AG08396 (cell line): ENCODE measurements at places on chromosomes 6 and 20.

DNA sequence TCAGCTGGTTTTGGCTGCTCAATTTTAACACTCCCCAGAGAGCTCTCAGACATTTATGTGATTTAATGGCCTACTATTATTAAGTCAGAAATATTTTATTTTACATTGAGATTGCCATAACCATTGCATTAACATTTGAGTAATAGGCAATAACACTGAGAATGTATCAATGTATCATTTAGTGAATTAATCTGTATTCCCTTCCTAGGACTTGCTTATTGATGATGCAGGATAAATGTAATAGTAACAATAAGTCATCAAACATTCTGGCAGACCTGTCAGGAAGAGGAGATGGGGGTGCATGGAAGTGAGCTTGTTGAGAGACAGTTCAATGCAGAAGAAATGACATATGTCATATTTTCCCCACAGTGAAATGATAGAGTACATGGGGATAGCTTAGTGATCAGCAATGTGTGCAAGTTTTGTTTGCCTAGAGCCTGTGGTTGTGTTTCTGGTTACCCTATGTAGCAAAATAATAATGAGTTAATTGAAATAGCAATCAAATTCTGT lies 458.9 kb downstream of the EYS start:
- DNase-seq: no peak

DNA sequence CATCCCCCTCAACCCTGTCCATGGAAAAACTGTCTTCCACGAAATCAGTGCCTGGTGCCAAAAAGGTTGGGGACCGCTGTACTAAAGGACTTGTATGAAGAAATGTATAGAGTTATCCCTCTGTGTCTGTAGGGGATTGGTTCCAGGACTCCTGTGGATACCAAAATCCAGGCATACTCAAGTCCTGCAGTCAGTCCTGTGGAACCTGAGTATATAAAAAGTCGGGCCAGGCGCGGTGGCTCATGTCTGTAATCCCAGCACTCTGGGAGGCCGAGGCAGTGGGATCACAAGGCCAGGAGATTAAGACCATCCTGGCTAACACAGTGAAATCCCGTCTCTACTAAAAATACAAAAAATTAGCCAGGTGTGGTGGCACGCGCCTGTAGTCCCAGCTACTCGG lies 42.0 kb downstream of the LCA5 start:
- no peak for DNase-seq

DNA sequence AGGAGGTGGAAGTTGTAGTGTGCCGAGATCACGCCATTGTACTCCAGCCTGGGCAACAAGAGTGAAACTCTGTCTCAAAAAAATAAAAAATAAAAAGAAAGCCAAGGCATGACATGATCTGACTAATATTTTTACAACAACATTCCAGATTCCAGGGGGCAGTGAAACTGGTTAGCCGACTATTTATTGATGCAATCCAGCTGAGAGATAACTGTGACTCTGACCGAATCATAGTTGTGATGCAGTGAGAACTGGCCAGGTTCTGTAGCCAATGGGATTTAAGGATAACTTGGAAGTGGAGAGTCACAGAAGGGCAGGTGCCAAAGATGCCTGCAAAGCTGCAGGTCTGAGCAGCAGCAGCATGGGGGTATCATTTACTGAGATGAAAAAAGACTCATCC lies 82.9 kb upstream of the TSHZ2 start:
- DNase-seq: no peak

DNA sequence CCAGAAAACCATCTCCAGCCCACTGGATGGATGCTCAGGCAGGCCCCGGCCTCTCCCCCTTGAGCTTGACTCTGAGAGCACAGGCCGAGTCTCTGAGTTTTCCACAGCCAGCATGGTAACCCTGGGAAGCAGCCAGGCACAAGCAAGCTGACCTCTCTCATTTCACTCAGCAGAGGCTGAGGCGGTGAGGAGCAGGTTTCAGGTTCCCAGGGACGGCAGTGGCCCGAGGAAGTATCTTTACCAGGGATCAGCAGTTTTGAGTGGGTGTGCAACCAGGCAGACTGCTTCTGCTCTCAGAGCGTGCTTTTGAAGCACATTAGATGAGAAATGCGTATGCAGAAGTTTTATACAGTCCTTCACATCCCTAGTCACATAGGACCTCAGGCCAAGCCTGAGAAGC lies 12.6 kb downstream of the HCK start:
- no peak for DNase-seq

DNA sequence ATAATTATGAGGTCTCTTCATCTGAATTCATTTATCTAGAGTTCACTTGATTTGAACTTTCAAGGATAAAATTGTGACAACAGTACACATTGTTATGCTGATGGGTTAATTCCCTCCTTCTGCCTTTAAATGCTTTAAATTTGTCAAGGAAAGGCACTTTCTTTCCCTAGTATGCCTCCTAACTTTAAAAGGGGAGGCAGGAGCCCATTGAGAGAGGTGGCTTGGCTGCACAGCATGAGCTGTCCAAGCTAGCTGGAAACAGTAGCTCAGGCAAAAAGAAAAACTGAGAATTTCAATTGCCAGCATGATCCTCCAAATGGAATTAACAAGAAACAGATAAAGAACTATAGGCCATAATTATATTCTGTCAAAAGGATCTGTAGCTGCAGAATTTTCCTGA lies 243.3 kb upstream of the GRIK2 start:
- DNase-seq: no peak

GRCh38 chr6:101178748-101179147 lies 214.8 kb upstream of the GRIK2 start:
- no peak for DNase-seq
